ENCODE measurements at places on chromosomes 6 and 20.

GRCh38 chr6:140874066-140874465 is 1258.7 kb upstream of the GJE1 start:
- no peak for DNase-seq

GRCh38 chr6:18997375-18997826 is 610.3 kb downstream of the RNF144B start:
- DNase-seq, result no peak

- no peak for DNase-seq
Measured at GRCh38 chr6:107511511-107511993, 21.6 kb downstream of the SOBP start.

- no peak for DNase-seq
Measured at GRCh38 chr6:11802886-11803590, 24.4 kb upstream of the ADTRP start.

DNA sequence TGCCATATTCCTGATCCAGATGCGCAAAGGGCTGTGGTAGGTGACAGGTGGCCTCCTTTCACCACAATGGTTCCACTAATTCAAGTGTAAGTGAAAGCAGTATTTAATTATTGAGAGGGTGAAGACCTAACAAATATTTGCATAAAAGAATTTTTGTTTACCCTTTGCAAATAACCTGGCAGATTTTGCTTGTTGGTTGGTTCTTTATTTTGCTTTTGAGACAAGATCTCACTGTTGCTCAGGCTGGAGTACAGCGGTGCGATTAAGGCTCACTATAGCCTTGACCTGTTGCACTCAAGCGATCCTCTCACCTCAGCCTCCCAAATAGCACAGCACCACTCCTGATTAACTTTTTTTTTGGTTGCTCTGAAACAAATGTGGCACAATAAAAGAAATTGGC is 49.2 kb downstream of the PCNA start:
- DNase-seq, result no peak

- DNase-seq, result no peak
Measured at GRCh38 chr6:122751326-122751725, 28.2 kb upstream of the FABP7 start.

DNA sequence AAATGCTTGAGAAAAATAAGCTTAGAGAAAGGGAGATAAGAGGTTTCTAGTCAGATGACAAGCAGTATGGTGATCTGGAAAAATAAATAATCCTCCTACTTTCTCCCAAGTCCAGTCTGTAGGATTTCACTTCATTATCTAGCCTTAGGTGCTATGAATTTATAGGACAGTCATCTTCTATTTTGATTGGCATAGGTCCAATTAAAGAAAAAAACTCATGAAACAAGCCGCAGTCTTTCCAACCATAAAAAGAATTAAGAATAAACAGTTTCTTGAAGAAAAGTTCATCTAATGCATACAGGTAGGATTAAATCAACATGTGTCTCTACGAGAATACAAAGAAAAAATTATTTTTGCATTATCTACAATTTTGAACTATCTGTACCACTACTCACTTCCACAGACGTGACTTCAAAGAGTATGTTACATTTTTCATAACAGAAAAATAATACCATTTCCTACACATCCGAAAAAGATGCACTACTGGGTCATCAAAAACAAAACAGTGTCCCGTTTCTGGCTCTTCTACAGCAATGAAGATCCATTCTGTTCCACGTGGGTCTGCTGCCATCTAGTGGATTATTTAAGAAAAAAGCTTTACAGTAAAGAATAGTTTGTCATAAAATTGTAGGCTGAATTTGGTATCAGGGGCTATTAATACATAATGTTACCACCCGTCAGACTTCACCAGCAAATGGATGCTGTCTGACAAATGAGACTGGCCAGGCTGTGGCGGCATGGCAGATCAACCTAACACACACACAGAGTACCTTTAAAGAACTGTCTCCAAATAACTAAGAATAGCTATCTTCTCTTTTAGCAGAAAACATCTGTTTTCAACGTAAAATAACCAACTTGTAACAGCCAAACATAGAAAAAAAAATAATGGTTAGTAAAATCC is 28.9 kb downstream of the STX7 start:
- DNase-seq, result no peak

DNA sequence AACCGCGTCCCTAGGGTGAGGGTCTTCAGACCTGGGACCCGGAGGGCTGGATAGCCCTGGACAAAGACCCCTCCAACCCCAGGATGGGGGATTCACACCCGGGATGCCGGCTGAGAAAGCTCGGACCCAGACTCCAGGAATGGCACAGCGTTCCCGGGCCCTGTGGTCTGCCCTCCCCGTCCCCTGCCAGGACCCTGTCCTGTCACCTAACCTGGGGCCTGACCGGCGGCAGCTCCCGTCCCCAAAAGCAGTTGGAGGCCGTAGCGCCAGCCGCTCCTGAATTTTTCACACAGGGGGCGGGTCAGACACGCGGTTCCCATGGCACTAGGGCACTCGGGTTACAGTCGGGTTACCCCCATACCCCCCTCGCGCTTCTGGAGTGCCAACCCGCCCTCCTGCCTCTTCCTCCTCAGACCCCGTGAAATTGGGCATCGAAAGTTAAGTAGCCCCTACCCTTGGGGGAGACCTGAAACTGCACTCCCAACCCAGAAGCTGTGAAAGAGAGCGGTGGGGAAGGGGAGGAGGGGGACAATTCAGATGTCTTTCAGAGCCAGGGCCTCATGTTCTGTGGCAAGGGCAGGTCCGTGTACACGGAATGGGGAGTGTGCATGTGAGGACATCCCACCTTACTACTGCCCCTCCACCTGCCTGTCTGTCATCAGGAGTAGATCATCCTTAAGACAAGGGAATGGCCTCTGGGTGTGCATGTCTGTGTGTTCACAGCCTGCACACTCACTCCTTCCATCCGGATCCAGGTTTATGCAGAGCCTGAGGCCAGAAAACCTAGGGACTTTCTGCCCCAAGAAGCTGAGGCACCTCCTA is 595 bp downstream of the REM1 start:
- DNase-seq, result no peak

GRCh38 chr20:43331906-43332305 is 125.8 kb upstream of the SRSF6 start:
- no peak for DNase-seq

DNA sequence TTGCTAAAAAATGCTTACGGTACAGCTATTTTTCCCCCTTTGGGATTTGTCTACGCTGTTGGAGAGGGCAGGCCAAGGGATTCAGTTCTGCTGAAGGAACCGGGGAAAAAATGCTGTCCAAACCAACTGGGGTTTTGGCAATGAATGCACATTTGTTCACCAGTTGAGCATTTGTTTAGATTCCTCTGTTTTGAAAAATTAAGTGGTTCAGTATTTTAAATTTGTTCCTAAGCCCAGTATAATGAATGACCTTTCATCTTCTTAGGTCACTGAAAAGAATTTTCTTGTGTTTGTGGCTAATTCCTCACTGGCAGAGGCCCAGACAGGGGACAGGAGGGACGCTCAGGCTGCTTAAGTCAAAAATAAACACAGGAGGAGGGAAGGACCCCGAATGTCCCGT is 10.8 kb upstream of the EYA2 start:
- DNase-seq, result no peak

GRCh38 chr20:53426766-53427312 is 166.8 kb downstream of the ZNF217 start:
- no peak for DNase-seq
